ENCODE measurements at places on chromosomes 11 and 22.
A peak's percentile ranks its signal among the peaks of the same experiment; 100 is the strongest.

GRCh38 chr11:110169738-110170137 is 76.5 kb downstream of the ZC3H12C start:
- no peak for DNase-seq

- DNase-seq = no peak
Measured at GRCh38 chr22:49081261-49081666, 746.4 kb downstream of the BRD1 start.

GRCh38 chr11:64915376-64915887 is 1.6 kb downstream of the ATG2A start:
- DNase-seq = no peak

GRCh38 chr11:8684600-8685290 is 2.2 kb downstream of the RPL27A start:
- DNase-seq = no peak

- DNase-seq = no peak
Measured at GRCh38 chr11:17392872-17393271, 4.4 kb upstream of the KCNJ11 start.

GRCh38 chr11:77068457-77069335 is 1.9 kb downstream of the CAPN5 start:
- no peak for DNase-seq

DNA sequence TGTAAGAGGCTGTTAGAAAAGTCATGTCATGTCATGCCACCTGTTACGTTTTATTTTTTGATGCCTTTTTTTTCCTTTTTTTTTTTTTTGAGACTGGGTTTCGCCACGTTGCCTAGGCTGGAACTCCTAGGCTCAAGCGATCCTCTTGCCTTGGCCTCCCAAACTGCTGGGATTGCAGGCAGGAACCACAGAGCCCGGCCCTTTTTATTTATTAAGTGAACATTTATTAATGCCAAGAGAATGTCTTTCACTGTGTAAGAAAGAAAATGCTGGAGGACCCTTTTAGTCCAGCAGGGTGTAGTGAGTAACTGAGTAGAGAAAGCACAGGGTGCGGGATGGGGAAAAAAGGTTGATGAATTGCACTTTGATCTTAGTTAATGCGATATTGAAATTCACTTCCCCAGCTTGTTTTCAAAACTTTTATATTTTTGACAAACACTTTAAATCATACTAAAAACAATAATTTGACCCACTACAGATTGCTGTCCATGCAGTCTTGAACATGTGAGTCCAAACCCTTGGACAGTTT is 2.3 kb upstream of the XBP1 start:
- DNase-seq = peak; percentile 30

- DNase-seq = no peak
Measured at GRCh38 chr11:46275964-46276641, 1.4 kb upstream of the CREB3L1 start.

GRCh38 chr11:82959987-82960778 is 58.6 kb downstream of the DDIAS start:
- no peak for DNase-seq

GRCh38 chr11:5275369-5276110 is 5.8 kb upstream of the HBE1 start:
- DNase-seq = no peak

GRCh38 chr22:30868663-30869385 is 99.8 kb downstream of the MORC2 start:
- DNase-seq = no peak

DNA sequence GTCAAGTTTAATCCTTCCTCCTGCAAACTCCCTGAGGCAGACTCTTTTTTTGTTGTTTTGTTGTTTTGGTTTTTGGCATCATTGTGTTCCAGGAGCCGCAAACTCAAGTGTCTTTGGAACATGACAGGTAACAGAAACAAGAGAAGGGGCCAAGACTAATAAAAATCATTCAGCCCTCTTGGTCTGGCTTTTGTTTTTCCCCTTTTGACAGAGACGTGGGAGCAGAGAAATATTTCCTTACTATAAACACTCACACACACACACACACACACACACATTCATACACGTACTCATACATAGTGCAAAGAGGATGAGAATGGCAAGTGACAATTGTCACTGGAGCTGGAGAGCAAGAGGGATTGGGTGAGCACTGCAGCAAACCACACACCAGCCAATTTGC is 10.4 kb upstream of the ASPHD2 start:
- DNase-seq = no peak

- no peak for DNase-seq
Measured at GRCh38 chr22:28887725-28888459, 4.5 kb downstream of the ZNRF3 start.

DNA sequence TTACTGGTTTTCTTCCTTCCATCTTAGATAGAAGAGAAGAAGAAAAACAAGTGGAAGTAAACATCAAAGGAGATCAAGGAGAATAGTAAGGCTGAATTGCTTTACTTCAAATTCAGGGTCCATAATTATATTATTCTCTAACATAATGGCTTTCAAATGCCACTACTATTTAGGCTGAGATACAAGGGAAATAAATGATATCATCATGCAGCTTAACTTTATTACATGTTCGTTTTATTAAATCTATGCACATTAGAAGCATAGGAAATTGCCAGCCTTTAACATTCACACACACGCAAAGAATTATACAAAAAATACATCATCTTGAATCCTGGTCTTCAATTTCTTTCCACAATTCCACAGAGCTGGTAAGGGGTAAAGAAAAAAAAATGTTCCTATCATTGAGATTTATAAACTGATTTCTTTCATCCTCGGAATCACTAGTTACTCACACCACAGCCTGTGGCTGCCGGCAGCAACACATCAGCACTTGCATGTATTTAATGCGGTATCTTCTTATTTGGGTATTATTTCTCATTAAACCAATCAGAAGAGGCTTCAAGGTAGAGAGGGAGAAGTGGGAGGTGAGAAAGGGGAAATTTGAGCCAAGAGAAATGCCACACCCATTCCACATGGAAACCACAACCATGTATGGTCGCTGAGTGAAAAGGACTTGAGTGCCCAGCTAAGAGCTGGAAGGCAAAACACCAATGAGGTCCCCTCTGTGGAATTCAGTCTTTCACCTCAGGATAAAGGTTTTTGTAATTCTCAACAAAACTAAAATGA is 26.3 kb downstream of the SYTL2 start:
- no peak for DNase-seq

- DNase-seq = no peak
Measured at GRCh38 chr22:48103126-48103875, 1340.9 kb downstream of the TBC1D22A start.

- DNase-seq = no peak
Measured at GRCh38 chr22:49179175-49179574, 648.5 kb downstream of the BRD1 start.

DNA sequence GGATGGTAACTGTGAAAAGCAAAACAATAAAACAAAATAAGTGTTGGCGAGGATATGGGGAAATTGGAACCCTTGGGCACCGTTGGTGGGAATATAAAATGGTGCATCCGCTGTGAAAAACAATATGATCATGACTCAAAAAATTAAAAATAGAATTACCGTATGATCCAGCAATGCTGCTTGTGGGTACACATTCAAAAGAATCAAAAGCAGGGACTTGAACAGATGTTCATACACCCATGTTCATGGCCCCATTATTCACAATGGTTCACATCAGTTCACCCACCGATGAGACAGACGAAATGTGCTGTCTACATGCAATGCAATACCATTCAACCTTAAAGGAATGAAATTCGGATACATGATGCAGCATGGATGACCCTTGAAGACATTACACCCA is 1.2 kb upstream of the DERL3 start:
- DNase-seq = no peak

GRCh38 chr11:71565263-71565662 is at the start of gene KRTAP5-10:
Gene KRTAP5-10, plus strand, starts transcription at chr11:71565563. Its CDS starts 25 bp downstream, at chr11:71565588.
- no peak for DNase-seq

DNA sequence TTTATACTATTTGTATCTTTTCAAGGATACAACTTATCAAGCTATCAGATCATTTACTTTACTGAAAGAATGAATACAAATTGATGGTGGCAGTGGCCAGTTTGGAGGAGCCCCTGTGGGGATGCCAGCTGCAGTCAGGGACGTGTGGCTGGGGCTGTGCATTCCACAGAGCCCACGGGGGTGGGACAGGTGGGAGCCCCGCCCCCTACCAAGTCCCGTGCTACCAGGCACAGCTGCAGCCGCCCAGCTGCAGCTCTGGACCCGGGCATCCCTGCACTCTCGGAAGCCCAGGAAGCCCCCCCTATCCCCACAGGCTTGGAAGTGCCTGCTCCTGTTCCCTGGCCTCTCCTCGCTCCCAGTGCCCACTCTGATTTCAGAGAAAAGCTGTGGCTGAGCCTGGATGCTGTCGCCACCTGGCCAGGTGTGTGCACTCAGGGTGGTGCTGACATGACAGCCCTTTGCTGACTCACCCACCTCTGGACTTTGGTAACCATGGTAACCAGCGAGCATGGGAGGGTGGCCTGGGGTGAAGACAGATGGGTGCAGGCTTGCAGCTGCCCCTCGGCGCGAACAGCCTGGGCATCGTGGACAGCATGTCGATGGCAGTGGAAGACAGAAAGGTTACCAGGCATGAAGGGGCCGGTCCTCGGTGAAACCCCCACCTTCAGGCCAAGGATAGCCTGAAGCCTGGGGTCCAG is 138.1 kb downstream of the SBF2 start:
- DNase-seq = no peak

- no peak for DNase-seq
Measured at GRCh38 chr11:102599642-102600261, 25.4 kb downstream of the MMP20 start.

GRCh38 chr22:19843107-19843856 is 11.4 kb downstream of the GNB1L start:
- DNase-seq = no peak

DNA sequence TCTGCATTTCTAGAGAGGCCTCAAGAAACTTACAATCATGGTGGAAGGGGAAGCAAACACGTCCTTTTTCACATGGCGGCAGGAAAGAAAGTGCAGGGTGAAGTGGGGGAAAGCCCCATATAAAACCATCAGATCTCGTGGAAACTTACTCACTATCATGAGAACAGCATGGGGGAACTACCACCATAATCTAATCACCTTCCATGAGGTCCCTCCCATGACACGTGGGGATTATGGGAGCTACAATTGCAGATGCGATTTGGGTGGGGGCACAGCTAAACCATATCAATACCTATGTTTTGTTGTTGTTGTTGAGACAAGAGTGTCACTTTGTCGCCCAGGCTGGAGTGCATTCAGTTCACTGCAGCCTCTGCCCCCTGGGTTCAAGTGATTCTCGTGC is 29.9 kb downstream of the SFI1 start:
- DNase-seq = no peak

GRCh38 chr11:126518972-126519690 is 163.6 kb downstream of the ST3GAL4 start:
- no peak for DNase-seq

DNA sequence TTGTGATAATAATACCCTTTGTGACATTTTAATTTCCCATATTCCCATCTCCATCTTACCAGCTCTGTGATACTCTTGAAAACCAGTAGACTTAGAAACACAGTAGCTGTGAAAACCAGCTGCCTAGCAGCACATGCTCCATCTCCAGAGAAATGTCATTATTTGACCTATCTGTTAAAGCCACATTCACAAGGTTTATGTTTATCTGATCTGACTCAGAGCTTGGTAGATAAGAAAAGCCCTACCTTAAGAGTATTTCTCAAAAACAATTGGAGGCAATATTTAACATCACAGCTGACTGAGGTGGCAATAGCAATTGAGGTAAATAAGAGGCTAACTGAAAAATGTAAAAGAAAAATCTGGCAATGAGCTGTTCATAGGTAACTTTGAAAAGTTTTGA is 8.1 kb upstream of the ANO3 start:
- DNase-seq = no peak

DNA sequence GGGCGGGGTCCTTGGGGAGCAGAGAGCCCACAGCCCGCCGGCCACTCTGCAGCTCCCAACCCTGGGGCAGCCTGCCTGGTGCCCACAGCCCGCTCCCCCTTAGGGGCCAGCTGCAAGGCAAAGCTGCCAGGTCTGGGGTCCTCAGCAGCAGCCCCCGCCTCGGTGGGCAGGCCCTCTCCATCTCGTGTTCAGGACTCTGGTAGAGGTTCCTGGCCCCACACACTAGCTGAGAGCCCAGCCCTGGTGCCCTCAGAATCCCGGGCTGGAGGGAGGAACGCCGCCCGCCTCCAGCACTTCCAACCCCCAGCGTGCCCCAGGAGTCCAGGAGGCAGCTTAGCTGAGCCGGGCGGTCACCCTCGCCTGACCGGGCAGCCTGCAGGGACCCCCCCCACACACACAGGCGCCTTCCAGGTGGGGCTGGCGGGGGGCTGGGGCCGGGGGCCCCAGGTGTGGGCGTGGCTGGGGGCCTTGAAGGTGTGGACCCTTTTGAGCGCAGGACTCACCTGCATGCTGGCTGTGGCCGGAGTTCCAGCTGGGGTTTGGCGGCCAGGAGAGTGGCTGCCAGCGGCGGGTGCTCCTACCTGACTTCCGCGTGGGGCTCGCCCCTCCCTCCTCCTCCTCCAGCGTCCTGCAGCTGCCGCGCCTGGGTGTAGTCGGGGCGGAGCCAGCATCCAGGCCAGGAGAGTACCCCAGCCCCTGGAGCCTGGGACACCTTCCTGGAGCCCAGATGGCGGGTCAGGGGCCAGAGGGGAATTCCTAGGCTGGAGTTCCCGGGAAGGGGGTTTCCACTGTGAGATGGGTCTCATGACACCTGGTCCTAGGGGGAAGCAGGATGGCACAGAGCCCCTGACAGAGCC is at the start of gene ANO9:
Gene ANO9, minus strand, starts transcription at position 594 of the 857 bp plus-strand sequence. Its CDS starts 85 bp downstream, at position 509.
- no peak for DNase-seq

DNA sequence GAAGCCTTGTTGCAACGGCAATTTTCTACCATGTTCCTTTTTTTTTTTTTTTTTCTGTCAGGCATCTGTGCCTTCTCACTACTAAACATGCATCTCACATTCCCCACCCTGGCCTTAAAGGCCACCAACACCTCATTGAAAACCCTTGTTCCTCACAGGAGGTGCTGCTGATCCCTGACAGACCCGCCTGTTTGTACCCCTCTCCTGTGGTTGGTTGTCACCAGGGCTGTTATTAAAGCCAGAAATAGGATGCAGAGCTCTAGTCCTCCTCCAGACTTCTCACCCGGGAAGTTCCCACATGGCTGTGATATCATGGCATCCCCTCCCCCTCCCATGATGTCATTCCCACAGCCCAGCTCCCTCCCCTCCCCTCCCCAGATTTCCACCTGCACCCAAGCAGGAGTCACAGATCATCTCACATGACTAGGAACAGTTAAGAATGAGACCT is 302.8 kb upstream of the NCAM1 start:
- DNase-seq = no peak

GRCh38 chr22:40486962-40487602 is 116.7 kb downstream of the SGSM3 start:
- no peak for DNase-seq
